ENCODE measurements at places on chromosomes 4 and X.

DNA sequence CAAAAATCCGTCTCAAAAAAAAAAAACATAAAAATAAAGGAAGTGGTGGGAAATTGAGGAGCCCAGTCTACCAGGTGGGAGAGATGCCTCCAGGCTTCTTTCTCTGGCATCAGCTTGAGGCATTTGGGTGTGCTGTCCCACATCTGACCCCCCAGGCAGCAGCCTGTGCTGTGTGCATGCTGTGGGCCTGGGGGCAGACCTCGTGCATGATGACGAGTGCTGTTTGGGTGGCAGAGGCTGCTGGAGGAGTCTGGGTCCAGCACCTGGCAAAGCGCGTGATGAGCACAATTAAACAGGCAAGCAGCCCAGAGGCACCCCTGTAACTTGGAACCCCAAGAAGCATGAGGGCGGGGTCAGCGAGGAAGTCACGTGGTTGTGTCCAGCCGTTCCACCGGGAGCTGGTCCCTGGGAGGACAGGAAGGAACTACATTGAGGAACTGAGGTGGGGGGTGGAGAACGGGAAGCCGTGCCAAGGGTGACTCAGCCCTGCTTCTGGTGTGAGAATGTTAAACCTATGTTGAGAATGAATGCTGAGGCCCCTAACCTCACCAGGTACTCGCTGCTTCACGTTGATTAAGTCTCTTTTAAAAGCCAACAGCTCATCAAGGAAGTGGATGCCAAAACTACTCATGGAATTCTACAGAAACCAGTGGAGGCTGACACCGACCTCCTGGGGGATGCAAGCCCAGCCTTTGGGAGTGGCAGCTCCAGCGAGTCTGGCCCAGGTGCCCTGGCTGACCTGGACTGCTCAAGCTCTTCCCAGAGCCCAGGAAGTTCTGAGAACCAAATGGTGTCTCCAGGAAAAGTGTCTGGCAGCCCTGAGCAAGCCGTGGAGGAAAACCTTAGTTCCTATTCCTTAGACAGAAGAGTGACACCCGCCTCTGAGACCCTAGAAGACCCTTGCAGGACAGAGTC lies 6.1 kb downstream of the TACC3 start:
- DNase-seq, result no peak

DNA sequence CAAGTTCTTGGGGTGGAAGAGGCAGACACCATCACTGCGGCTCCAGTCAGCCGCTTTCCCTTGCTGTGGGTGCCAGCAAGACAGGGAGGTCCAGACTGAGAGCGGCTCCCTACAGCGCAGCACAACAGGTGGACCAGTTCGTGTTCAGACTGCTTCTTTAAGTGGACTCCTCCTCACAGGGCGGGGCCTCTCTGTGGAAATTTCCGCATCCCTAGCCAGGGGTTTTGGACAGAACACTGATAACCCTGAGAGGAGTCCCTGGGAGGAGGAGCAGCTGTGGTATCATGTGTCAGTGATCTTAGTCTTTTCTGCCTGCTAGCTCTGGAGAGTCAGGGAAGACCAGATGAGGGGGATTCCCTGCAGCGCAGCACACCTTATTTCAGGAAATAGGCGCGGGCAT lies 48.5 kb downstream of the MAGEC2 start:
- DNase-seq, result no peak

GRCh38 chr4:124803641-124804040 lies 91.1 kb upstream of the ANKRD50 start:
- DNase-seq, result no peak

- no peak for DNase-seq
Observed at GRCh38 chr4:38995660-38996005, 36.6 kb downstream of the TMEM156 start.

GRCh38 chr4:186886759-186887158 lies 163.1 kb upstream of the FAT1 start:
- no peak for DNase-seq

DNA sequence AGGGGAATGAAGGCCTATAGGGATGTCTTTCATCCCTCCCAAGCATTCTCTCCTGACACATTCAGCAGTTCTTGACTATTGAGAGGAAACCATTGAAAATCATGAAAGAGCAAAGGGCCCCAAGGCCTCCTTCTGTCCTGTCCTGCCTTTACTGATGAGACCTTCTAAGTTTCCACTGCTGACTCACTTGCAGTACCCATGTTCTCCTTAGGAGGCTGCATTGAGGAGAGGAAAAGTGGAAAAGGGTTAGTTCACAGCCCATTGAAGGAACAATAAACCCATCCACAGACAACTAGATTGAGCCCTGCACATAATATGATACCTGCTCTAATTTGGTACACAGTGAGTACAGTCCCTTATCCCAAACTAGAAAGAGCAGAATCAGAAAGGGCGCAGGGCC lies 115.1 kb upstream of the PNPLA4 start:
- no peak for DNase-seq

- no peak for DNase-seq
Observed at GRCh38 chrX:105267167-105267566, 46.7 kb upstream of the TEX13A start.

DNA sequence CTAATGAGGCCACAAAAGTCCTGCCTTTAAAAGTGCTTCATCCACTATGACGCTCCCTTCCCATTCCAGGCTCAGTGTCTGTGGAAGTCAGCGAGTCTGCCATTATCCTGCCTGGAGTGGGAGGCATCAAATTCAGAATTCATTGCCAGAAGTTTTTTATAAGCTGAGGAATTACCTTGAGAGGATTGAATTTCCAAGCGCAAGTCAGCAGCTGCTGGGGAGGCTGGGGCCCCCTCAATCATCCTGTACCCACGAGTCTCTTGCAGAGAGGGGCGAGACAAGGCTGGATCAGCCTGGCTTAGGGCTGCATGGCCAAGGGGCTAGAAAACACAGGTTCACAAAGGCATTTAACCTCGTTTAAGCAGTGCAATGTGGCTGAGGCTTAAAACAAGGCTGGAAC lies 170.5 kb upstream of the NOCT start:
- DNase-seq, result no peak

- DNase-seq, result no peak
Observed at GRCh38 chrX:13404364-13404763, 84.5 kb upstream of the ATXN3L start.

DNA sequence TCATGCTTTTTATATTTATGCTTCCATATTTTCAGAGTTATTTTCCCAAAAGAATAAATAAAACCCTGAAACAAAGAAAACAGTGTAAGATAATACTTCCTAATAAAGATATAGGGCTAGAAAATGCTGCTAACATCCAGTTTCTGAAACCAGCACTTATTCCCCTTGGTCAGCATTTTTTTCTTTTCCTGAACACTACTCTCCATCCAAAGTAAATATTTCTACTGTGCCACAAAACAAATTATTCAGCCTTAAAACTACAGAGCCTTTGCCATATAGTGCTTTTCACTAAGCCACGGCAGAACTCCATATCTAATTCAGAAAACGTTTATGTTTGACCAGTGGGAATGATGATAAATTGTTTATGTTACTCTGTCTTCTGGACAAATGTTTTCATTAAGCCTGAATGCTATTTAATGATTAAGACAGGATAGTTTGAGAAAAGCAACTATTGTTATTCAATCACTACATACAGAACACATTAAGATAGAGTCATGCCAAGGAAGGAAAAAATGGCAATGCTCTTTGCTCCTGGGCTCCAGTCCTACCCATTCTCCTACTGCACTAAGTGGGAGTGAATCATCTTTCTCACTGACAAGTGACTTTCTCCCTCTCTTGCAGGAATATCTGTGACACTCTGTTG lies 723.9 kb downstream of the FAT4 start:
- DNase-seq, result no peak

GRCh38 chrX:83469551-83469950 lies 38.5 kb upstream of the POU3F4 start:
- peak; percentile 5 for DNase-seq

DNA sequence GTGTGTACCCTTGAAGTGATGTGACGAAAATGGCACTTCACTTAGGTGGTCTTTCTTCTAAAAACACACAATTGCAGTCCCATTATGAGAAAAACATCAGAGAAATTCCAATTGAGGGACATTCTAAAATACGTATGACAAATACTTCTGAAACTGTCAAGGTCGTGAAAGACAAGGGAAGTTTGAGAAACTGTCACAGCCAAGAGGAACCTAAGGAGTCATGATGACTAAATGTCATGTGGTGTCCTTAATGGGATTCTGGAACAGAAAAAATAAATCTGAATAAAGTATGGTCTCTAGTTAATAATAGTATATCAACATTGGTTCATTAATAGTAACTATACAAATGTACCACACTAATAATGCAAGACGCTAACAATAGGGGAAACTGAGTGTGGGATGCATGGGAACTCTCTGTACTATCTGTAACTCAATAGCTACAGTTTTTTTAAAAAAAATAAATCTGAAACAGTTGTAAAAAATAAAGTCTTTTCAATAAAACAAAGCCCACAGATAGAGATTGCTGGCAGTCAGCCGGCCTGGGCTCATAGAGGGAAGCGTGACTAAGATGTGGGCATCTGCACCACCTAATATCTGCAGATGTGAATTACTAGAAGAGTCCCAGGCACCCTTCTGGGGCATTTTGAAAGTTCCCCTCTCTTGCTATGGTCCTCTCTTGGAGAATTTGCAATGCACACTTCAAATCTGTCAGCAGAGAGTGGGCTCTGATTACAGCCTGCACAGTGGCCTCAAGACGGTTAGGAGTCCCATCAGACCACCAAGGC lies 47.6 kb downstream of the MID1IP1 start:
- DNase-seq, result no peak

DNA sequence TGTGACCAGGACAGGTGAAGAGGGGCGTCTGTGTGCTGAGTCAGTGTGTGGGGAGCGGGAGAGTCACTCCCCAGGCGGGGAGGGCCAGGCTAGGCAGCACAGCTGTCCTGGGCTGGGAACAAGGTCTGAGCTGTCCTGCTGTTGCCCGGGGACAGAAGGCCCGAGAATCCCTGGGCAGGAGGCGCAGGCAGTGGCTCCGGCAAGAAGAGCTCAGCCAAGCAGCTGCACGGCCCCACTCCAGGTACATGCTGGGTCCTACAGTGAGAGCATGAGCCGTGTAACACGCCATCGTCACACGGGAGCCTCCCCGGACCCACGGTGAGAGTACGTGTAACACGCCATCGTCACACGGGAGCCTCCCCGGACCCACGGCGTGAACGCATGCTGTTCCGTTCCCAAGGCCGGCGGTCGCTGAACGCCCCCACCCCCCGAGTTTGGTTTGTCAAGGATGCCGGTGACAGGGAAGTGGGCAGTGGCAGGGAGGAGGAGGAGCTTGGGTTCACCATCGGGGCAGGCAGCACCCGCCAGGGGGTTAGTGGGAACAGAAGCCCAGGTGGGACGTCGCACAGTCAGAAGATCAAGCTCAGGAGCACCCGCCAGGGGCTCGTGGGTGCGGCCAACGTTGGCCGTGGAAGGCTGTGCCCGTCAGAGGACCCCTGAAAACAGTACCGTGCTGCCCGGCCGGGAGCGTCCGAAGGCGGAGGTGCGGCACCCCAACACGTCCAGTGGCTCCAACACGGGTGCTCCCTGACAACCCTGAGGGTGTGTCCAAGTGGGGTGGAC lies 15.6 kb downstream of the PPP2R3B start:
- DNase-seq, result no peak

DNA sequence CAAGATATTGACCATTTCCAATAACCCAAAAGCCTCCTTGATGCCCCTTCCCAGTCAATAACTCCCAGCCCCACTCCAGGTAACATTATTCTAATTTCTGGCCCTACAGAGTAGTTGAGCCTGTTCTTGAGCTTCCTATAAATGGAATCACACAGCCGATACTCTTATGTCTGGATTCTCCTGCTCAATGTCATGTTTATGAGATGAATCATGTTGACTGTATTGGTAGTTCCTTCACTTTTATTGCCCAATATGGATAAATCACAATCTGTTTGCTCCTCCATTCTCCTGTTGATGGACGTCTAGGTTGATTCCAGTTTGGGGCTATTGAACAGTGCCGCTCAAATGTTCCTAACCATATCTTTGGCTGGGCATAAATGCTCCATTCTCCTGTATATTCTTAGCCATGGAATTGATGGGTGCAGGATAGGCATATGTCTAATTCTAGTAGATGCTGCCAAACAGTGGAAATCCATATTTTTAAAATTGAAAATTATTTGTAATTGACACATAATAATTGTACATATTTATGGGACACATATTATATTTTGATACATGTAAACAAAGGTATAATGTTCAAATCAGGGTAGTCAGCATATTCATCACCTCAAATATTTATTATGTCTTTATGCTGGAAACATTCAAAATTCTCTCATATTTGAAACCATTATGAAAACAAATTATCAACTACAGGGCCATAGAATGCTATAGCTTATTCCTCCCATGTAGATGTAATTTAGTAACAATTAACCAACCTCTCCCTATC lies 40.5 kb upstream of the SLC2A9 start:
- no peak for DNase-seq

- no peak for DNase-seq
Observed at GRCh38 chr4:44716597-44716996, 9.8 kb downstream of the GNPDA2 start.

GRCh38 chr4:8391972-8392371 lies 48.6 kb downstream of the ACOX3 start:
- no peak for DNase-seq

DNA sequence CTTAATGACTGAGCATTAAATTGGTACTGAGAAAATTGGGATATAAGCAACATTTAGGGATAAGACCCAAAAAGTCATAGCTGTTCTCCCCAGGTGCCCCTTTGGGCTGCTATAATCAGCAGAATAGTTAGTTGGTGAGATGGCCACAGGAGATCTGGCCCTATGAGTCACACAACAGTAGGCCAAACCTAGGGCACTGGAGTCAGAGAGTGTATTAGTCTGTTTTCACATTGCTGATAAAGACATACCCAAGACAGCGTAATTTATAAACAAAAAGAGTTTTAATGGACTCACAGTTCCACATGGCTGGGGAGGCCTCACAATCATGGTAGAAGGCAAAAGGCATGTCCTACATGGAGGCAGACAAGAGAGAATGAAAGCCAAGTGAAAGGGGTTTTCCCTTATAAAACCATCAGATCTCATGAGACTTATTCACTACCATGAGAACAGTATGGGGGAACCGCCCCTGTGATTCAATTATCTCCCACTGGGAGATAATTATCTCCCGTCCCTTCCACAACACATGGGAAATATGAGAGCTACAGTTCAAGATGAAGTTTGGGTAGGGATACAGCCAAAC lies 338.3 kb upstream of the NR3C2 start:
- DNase-seq, result no peak

DNA sequence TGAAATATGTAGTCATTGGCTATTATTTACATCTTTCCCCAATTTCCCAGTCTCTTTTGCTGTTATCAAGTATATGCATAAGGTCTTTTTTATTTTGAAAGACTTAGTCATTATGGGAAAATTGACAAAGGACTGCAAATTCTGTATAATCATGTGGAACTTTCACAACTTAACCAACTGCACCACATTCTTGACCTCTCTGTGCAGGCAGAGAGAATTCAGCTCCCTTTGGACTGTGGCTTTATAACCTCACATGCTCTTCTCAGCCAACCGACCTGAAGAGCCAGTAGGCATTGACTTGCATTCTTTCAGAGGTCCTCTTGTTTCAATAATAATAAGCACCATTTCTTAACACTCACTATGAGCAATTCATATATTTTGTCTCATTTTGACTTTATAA lies 66.9 kb downstream of the ANXA3 start:
- no peak for DNase-seq
